GM23248 (cell line): ENCODE measurements at places on chromosomes 12 and 14. TPM values are rescaled to one million over a fixed set of nuclear protein-coding genes. Genes with fewer than 3 reads are reported as not detected.

Gene MLXIP
- 6.4 and 7.1 TPM in 2 replicates for total RNA-seq

Gene OTOGL
- under 0.01 and 1.3 TPM in 2 replicates for total RNA-seq

Gene RFLNA
- 4.6 and 4.9 TPM in 2 replicates for total RNA-seq

Gene SLC6A15
- 2.6 and 3.2 TPM in 2 replicates for total RNA-seq
